ENCODE measurements at places on chromosomes 6 and 20. TPM values are rescaled to one million over a fixed set of nuclear protein-coding genes. Genes with fewer than 3 reads are reported as not detected.
A peak's percentile ranks its signal among the peaks of the same experiment; 100 is the strongest.

The KCNK16 gene
- not detected for total RNA-seq

The MYH7B gene
- 0.76 TPM for total RNA-seq

The BPI gene
- 0.16 TPM for total RNA-seq

The AVP gene
- not detected for total RNA-seq

DNA sequence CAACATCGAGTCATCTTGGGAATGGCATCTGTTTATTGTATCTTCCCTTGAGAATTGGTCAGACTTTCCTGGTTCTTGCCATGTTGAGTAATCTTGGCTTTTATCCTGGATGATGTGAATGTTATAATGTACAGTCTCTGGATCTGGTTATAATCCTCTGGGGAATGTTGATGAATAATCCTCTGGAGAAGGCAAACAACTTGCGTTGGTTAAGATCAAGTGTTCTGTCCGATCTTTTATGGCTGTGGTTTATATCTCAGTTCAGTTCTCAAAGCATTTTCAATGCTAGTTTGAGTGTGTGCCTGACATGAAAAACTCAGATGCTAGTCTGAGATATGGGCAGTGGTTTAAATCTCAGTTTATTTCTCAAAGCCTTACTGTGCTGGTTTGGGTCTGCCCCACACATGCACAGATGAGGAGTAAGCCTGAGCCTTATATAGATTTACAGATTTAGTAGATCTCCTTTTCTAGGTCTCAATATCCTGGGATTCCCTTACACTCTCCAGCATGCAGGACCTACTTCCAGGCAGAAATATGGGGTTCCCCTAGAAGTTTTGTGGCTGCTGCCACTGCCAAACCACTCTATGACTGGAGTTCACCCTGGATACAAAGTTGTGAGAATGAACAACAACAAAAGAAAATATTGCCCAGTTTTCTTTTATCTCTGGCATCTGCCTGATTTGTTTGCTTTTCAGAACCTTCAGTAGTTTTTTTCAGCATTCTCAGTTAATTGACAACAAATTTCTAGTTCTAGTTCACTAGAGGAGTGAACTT is 191.8 kb upstream of the MAN1A1 start:
- no peak for DNase-seq

DNA sequence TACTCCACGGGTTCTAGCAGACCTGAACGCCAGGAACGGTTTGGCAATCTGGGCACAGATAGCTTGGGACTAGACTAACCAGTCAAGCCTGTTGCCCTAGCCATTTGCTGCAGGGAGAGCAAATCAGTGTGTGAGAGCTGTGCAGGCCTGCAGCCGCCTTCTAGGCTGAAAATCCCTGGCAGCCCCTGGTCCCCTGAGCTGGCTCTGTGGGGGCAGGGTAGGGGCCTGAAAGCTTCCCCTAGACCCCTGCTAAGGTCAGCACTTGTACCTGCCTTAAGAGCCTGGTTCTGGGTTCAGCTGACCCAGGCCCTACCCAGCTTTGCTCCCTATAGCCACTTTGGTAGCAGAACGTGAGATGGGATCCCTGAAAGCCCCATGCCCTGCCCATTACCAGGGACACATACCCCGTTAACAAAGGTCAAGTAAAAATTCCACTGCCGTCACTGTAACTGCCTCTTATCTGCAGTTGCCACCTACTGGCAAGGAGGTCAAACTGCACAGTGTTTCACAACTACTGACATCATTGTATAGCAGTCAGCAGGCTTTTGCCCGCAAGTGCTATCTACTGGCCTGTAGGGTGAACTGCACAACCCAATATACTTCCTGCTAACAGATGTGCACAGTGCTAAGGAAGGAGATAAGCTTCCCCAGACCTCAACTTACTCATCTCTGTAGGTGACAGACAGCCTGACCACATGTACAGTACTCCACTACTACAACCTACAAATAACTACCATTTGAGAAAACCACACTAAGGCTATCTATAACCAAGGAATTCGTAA is 95.1 kb upstream of the OLIG3 start:
- no peak for DNase-seq

DNA sequence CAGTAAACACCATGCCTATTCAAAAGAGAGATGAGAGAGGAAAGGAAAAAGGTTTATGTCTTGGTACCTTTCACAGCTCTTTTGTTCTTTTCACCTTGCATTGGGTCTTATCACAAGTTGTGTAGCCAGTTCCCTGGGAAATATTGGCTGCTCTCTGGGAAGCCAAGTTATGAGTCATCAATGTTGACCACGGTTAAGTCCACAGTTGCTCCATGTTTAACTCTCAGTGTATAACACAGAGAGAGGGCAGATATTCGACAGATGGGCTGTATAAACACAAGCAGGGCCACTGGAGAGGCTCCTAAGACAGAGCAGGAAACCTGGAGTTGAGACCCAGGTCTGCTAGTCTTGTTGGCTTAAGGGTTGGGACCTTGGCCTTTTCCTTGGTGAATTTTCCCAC is 718.6 kb downstream of the QKI start:
- DNase-seq = no peak

DNA sequence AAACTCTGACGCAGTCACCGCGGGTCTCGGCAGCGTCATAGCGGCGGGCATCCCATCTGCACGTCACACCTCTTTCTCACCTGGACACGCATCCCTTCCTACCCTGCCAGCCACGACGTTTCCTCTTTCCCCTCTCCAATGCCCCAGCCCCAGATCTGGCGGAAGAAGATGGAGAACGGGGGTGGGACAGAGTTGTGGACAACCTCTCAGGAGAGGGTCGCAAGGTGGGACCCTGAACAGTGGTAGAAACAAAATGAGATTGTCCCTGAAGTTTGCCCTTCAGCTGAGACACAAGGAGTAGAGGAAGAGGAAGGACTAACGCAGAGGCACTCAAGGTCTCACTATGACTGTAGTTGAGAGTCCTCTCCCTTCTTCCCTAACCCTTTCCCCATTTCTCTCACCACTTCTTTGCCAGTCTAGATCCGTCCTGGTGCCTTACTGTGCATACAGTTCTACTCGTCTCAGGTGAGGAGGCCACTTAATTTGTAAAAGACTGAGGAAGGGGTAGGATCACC is 562 bp downstream of the TRIM39 start:
- DNase-seq = no peak

GRCh38 chr6:35342258-35343091 is at the start of gene PPARD:
Gene PPARD, plus strand, starts transcription at chr6:35342558. Its CDS starts 68,530 bp downstream, at chr6:35411088.
- peak; percentile 98 for DNase-seq

DNA sequence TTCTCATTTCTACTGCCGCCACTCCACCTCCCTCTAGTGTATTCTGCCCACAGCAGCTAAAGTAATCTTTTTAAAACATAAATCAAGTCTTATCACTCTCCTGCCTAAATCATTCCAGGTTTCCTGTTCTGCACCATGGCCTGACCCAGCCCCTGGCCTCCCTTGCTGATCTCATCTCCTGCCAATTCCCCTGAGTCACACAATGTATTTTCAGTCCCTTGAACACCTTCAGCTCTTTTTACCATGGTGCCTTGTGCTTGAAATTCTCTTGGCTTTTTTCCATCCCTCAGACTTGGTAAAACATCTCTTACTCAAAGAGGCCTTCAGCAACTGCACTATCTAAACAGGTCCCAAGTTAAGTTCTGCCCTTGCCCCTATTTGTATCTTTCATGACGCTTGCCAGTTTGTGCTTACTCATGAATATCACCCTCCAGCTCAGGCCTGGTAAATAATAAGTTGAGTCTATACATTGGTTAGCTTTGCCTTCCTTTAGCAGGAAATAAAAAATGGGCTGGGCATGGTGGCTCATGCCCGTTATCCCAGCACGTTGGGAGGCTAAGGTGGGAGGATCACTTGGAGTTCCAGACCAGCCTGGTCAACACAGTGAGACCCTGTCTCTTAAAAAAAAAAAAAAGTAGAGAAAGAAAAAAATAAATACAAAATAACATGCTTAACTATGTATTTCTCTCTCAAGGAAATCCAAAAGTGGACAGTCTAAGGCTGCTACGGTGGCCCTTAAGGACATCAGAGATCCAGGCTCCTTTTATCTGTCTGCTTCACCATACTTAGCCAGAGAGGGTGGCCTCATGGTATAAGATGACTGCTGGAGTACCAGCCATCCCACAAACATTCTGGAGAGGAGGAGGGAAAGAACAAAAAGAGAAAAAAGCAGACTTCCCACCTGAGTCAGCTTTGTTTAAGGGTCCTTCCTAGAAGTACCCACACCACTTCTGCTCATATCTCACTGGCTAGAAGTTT is 62.2 kb downstream of the ARFGEF2 start:
- DNase-seq = no peak

DNA sequence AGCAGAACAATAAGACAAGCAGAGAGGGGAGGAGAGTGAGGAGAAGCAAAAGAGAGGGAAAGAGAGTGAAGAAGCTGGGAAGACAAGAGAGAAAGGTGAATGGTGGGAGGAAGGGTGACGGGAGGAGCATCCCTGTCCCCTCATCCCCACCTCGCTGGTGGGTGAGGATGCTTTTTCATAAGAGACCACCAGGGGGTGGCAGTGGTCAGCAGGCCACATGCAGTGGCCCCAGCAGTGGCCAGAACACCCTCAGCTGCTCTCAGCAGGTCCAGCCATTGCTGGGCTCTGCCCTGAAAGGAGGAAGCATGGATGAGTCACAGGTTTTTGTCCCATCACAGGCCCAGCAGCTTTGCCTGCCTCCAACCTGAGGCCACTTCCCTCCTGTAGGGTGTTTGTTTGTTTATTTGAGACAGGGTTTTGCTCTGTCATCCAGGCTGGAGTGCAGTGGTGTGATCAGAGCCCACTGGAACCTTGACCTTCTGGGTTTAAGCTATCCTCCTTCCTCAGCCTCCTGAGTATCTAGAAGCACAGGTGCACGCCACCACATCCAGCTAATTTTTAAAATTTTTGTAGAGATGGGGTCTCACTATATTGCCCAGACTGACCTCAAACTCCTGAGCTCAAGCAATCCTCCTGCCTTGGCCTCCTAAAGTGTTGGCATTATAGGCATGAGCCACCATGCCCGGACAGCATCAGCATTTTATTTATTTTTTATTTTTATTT is 24.0 kb downstream of the FGD2 start:
- DNase-seq = peak; percentile 66

- no peak for DNase-seq
Measured at GRCh38 chr20:24164360-24164759, 175.8 kb upstream of the GGTLC1 start.

DNA sequence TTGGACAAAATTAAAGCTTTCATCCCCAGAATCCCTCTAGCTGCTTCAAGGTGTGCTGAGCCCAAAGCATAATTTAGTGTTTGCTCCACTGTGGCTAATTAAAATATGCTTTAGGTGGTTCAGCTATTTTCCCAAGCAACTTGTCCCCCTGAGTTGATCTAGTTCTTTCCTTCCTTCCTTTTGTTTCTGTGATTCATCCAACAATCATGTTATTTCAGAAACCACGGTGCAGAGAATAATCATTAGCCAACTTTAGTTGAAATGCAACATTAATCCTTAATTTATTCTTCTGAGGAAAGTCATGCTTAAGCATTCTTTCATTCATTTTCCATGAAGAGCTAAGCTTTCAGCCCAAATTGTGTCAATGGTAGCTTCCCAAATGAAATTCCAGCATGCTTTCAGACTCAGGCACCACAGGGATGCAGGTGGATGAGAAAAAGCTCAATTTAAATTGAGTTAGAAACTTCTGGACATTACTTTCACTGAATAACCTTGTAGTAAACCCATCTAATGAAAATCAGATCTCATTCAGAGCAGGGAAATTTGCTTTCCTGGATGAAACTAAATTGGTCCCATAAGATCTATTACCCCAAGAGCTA is 209.0 kb upstream of the NT5E start:
- DNase-seq = no peak
